Left lung (tissue), 14 donors: ENCODE measurements at places on chromosomes 1 and 21. TPM values are rescaled to one million over a fixed set of nuclear protein-coding genes. Genes with fewer than 3 reads are reported as not detected.

Gene SPATA6
- 18.4 TPM for total RNA-seq

Gene CD1B
- total RNA-seq, result 0.41 TPM

Gene RIIAD1
- total RNA-seq, result 4.0 TPM

Gene WNT2B
- 4.5 TPM for total RNA-seq

Gene A3GALT2
- total RNA-seq, result not detected

Gene IFNGR2
- 116 TPM for total RNA-seq

Gene APOBEC4
- total RNA-seq, result 0.89 TPM

Gene PRSS38
- total RNA-seq, result not detected

Gene ZNF672
- 35.5 TPM for total RNA-seq

Gene AGBL4
- 1.1 TPM for total RNA-seq

Gene FCRL1
- total RNA-seq, result 0.85 TPM

Gene C1orf210
- 13.1 TPM for total RNA-seq

Gene OPTC
- total RNA-seq, result not detected

Gene TAS1R1
- not detected for total RNA-seq

Gene DIO1
- total RNA-seq, result 1.2 TPM

Gene PLXNA2
- 73.5 TPM for total RNA-seq

Gene KRTAP19-1
- not detected for total RNA-seq

Gene TBX19
- 2.6 TPM for total RNA-seq

Gene LMOD1
- total RNA-seq, result 17.9 TPM

Gene OR6F1
- not detected for total RNA-seq

Gene KCNK2
- not detected for total RNA-seq

Gene SZRD1
- 134 TPM for total RNA-seq

Gene SLFNL1
- 0.79 TPM for total RNA-seq

Gene HIPK1
- total RNA-seq, result 77.4 TPM

Gene CACNA1E
- 1.2 TPM for total RNA-seq

Gene RPL22
- 324 TPM for total RNA-seq

Gene KIF21B
- total RNA-seq, result 2.0 TPM

Gene ZMYM1
- 16.1 TPM for total RNA-seq

Gene ATP1A2
- total RNA-seq, result 2.8 TPM

Gene MROH7
- total RNA-seq, result 1.6 TPM

Gene RPTN
- not detected for total RNA-seq

Gene EXTL1
- total RNA-seq, result 0.13 TPM

Gene ANGPTL3
- not detected for total RNA-seq

Gene TSPAN1
- 50.6 TPM for total RNA-seq

Gene FAM229A
- total RNA-seq, result 4.4 TPM

Gene GUCA2B
- not detected for total RNA-seq

Gene RAD54L
- total RNA-seq, result 4.8 TPM

Gene ARMH1
- 6.4 TPM for total RNA-seq

Gene TMEM183A
- total RNA-seq, result 70.9 TPM

Gene DDR2
- total RNA-seq, result 47.1 TPM

Gene S100B
- total RNA-seq, result 2.0 TPM

Gene CLCNKB
- 1.1 TPM for total RNA-seq

Gene NPHS2
- total RNA-seq, result not detected

Gene KANK4
- total RNA-seq, result 2.0 TPM

Gene LCE3D
- not detected for total RNA-seq

Gene RBP7
- 2.0 TPM for total RNA-seq

Gene CCDC30
- 4.5 TPM for total RNA-seq

Gene ANXA9
- total RNA-seq, result 2.4 TPM

Gene PHTF1
- 36.1 TPM for total RNA-seq

Gene CD84
- total RNA-seq, result 39.7 TPM
